T-helper 9 cell (primary cell): ENCODE measurements at places on chromosomes 2 and 18.

DNA sequence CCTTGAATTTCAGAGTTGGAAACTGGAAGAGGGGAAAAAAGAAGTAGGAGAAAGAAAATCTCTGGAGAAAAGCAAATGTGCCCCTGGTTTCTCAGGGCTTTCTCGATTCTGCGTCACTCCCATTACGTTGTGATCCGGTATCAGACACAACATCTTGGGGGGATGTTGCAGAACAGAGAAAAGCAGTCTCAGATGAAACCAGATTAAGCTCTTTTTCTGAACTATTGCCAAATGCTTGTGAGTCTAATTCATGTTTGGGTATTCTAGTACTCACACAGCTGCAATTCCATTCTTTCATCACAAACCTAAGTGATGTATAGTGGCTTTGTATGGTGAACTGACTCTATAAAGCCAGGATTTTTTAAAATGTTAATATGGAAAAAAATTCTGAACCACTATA lies 233.2 kb downstream of the TCF4 start:
- no peak for DNase-seq

DNA sequence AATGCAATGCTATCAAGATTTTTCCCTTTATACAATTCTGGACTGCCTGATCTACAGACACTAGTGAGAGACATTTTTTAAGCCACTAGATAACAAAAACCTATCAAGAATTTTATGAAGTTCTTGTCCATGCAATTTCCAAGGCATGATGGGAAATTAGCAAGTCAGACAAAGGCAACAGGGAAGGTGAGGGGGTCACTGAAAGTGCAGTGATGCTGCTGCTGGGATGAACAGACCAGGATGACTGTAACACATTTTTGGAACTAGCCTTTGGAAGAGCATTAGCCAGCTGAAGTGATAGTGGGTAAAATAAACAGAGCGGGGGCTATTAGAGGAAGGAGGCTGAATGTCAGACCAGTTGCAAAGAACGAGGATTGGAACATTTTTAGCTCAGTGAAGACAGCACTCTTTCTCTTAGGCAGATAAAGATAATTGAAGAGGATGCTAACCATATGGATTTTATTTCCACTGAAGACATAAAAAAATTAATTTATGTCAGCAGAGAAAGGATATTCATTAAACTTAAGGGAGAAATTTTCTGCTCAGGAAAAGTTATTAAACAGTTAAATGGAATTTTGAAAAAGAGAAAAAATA lies 17.9 kb downstream of the NRXN1 start:
- DNase-seq = no peak

DNA sequence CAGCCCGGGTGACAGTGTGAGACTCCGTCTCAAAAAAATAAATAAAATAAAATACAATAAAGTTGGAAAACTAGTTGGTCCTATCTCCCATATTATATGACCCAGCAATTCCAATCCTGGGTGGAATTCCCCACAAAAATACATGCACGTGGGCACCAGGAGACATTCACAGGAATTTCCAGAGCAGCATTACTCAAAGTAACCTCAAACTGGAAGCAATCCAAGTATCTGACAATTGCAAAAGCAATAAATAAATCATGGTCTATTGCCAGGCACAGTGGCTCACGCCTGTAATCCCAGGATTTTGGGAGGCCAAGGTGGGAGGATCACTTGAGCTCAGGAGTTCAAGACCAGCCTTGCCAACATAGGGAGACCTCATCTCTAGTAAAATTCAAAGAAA lies 101.2 kb upstream of the MAP4K4 start:
- DNase-seq = no peak

GRCh38 chr2:10380048-10380926 lies 67.8 kb downstream of the ODC1 start:
- no peak for DNase-seq

DNA sequence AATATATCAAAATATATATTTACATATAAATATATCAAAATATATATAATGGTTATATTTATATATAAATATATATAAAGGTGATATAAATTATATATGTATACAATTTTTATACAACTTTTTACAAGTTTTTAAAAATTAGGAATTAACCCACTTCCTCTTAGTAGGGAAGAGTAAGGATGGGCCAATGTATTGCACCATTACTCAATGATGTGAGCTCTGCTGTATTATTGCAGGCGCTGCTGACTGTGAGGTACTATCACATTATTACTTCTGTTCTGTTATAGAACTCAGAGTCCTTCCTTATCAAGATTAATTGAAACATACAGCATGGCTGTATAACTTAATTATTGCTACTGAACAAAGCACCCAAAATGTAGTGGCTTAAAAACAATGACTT lies 46.0 kb downstream of the CCDC195 start:
- DNase-seq = no peak

DNA sequence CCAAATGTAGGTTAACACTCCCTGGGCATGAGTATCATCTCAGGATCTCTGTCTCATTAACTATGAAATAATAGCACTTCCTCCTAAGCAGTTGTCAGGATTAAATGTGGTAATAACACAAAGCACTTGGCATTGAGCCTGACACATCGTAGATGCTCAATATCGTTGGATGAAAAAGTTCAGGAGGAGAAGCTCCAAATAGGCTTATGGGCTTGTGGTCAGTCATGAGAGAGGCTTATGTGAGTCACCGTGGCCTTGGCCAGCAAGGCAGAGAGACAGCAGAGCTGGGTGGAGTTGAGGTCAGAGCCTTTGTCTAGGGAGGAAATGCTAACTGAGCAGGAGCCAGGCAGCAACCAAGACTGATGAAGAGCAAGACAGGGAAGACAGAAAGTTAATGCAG lies 68.3 kb upstream of the PPM1B start:
- no peak for DNase-seq

DNA sequence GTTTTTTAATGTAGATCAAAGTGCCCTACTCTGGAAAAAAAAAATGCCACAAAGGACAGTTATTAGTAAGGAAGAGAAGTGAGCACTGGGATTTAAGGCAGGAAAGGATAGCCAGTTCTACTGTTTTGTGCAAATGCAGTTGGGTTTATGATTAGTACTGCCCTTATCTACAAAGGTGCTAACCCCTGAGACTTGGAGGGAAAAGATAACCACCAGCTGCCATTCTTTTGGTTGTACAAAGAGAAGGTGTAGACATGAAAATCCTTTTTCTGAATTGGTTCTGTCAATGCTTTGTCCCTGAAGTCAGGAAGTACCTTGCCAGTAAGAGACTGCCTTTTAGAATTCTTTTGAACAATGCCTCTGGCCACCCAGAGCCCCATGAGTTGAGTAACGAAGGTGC lies 11.3 kb downstream of the APLF start:
- no peak for DNase-seq
